Stimulated activated CD8-positive, alpha-beta memory T cell treated with anti-CD3 and anti-CD28 coated beads, Interleukin-15, amount 100 ng/mL, for 48 hours (primary cell): ENCODE measurements at places on chromosomes 11 and 22.

DNA sequence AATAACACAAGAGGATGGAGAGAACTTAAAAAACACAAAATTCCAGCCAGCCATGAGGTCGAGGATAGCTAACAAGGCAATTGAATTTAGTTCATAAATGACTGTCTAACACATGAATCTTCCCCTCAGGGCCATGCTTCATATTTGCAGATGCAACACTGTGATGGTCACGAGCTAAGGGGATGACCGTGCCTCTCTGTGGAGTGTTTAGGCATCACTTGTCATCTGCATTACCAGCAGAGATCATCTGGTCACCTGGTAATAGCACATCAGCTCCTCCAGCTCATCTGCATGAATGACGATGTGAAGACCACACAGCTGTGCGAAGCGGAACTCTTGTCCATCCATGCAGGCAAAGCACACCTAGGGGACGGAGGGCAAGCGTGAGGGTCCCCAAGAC lies 20.9 kb upstream of the SLC25A1 start:
- DNase-seq, result no peak

DNA sequence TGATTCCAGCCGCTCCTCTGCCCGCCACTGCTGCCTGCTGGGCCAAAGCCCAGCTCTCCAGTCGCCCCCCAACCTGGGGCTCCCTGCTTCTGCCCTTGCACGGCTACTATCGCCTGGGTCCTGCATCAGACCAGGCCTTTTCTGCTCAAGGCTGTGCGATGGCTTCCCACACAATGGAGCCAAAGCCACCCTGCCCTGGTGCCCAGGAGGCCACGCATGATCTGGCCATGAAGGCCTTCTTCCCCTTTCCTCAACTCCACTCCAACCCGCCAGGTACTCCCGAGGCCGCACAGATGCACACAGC lies 45.8 kb downstream of the SGSM3 start:
- no peak for DNase-seq

DNA sequence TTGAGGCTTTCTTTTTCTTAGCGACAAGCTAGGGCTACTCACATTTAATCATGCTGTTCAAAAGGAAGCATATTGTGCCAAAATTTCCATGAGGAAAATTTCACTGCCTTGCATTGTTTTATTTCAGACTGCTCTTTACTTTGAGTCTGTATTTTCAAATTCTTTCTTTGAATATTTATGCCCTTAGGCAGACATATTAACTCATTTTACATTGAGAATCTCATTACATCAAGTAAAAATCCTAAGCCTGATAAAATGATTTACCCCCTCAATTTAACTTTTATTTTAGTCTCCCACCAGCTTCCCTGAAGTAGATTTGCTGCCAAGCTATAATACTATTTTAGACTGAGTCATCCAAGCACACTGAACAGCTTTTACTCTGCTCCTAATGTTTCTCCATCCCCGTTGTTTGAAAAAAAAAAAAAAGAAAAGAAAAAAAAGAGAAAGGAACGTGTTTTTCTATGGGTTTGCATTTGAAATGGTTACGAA lies 189.3 kb upstream of the MTMR2 start:
- DNase-seq, result no peak

DNA sequence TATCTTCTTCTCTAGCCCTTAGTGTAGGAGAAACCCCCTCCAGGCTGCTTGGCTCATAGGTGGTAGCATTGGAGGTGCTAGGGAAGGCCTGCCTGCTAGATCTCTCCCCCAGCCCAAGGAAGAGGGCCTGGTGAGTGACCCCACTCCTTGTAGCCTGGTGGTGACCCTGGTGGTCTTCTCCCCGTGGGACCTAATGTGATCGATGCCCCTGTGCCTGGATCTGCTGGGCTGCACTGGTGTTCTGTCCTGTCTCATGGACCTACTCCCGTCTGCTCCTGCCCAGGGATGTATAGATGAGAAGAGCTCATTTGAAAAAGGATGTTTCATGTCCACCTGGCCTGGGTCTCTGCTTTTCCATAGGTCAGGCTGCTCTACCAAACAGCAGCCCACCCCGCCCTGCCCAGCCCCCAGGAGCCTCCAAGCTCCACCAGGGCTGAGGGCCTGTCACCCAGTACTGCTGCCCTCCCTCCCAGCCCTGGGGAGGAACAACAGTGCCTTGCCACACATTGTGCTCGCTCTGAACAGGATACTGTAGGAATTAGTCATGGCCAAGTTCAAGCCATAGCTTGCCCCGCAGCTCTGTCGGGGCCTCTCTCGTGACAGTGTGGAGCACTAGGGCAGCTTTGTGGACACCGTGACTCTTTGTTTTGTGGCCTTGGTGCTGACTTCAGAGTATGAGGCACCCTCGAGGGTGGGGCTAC lies 19.7 kb downstream of the SLC37A2 start:
- no peak for DNase-seq

GRCh38 chr11:83655976-83656375 lies 369.8 kb upstream of the CCDC90B start:
- DNase-seq, result no peak

DNA sequence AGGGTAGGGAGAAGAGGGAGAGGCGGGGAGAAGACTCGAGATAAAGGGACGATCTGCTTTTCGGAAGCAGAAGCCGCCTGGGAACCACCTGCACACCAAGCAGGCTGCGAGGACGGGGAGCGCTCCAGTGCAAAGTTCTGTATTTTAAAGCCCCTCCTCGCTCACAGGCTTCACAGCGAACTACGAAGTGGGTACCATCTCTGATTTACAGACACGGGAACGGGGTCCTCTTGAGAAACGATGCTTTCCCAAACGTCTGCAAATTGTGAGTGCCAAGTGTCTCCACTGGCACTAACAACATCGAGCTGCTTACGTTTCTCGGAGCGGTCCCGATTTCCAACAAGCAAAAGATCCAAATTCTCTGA lies 700 bp upstream of the STX3 start:
- DNase-seq, result no peak

DNA sequence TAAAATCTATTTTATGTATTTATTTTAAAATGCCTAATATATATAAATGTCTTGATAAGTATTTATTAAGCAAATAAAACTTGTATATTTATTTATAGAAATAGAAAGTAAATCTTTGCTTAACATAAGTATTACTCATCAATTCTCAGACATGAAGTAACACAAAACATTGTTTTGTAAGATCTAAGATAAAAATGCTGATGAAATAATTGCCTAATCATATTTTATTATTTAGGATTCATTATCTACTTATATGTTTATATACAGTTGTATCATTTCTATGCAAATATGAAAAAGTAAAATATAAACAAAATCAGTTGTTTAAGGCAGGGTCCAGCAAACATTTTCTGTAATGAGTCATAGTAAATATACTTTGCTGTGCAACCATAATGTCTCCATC lies 507.8 kb upstream of the CNTN5 start:
- DNase-seq, result no peak

- DNase-seq, result no peak
Measured at GRCh38 chr11:11464555-11464954, 111.5 kb upstream of the CSNK2A3 start.

GRCh38 chr11:61632096-61632495 lies 48.1 kb upstream of the DAGLA start:
- no peak for DNase-seq

- DNase-seq, result no peak
Measured at GRCh38 chr22:16806401-16806800, 18.8 kb downstream of the XKR3 start.

DNA sequence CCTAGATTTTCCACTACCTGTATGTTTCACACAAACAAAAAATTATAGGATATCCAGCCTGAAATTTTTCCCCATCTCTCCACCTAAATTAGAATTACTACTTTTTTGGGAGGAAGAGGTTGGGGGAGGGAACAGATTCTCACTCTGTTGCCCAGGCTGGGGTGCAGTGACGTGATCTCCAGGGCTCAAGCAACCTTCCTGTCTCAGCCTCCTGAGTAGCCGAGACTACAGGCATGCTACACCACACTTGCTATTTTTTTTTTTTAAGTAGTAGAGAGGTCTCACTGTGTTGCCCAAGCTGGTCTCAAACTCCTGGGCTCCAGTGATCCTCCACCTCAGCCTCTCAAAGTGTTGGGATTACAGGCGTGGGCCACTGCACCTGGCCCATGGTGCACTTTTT lies 9.5 kb downstream of the JAML start:
- no peak for DNase-seq

- DNase-seq, result no peak
Measured at GRCh38 chr11:61613051-61613450, 32.2 kb upstream of the SYT7 start.

DNA sequence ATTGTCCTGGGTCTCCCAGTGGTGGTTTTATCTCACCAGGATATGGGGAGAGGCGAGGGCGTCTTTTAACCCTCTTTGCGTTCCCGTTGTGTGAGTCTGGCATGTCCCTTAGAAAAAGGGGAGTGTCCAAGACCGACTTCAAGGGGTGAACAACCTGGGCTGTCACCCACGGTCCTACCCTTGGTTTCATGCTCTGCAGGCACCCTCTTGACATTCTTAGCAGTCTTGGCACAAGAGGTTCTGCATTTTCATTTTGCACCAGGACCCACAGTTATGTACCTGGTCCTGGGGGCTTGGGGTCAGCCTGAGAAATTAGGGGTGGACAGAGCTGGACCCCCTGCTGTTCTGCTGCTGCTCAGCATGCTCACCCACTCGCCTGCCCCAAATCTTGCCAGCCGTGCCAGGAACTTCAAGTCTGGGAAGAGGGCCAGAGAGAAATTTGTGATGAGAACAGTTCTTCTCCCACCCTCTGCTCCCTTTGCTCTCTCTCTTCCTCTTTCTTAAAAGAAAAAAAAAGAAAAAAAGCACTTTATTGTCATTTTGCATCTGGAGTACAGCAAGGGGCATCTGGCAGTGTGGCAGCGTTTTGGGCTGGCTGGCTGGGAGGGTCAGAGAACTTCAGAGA lies 471.2 kb downstream of the MIAT start:
- no peak for DNase-seq
